Epithelial cell of prostate (primary cell): ENCODE measurements at places on chromosomes 16 and 17.

- no peak for DNase-seq
Measured at GRCh38 chr17:34443619-34444469, 80.8 kb upstream of the CCL1 start.

DNA sequence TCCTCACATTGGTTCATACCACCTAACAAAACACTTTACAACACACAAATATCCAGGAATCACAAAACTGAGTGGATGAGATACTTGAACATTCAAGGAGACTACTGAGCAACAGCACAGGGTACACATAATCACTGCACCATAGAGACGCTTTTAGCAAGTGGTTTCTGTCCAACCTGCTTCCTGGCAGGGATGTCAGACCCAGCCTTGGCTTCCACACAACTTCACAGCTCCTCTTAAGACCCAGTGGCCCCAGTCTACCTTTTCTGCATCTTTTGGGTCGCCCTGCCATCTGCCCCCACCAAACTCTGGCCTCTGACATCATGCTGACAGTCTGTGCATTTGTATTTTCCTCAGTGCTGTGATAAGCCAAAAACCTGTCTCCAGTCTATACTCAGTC, 5.9 kb upstream of the CORO6 start:
- no peak for DNase-seq

DNA sequence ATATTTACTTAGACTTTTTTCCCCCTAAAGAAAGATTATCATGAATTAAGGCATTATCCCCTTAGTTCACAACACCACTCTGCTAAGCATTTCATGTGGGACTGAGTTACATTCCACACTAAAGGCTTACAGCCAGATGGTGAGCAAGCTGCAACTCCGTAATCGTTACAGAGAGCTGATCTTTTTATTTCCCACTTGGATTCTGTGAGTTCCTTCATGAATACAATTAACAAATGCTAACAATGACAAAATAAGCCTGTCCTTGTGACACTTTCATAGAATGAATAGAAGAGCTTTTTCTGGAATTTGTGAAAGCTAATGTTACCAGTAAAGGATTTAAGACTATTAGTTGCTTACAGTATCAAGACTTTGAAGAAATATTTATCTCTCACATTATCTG, 8.7 kb downstream of the OGFOD1 start:
- DNase-seq, result no peak

DNA sequence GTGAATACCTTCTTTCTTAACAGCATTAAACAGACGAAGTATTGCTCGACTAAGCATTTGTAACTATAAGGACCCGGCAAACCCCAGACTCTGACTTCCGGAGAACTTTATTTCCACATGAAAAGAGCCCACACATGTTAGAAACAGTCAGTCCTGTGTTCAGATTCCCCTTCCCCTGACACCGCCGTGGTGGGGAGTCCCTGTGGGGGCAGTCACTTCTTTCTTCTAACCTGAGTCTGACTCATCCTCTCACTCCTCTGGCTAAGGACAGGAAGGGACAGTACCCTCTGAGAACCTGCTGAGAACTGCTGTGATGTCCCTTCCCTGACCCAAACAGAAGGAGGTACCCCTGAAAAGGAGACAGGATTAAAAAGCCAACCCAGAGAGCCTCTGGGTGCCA, 165.1 kb downstream of the XYLT1 start:
- no peak for DNase-seq

GRCh38 chr17:68353111-68353521, 61.8 kb downstream of the ARSG start:
- DNase-seq, result no peak

- no peak for DNase-seq
Measured at GRCh38 chr17:33125552-33125950, 133.9 kb downstream of the SPACA3 start.

- no peak for DNase-seq
Measured at GRCh38 chr16:83206426-83206825, 579.7 kb downstream of the CDH13 start.

- no peak for DNase-seq
Measured at GRCh38 chr16:1538804-1539520, 5.5 kb downstream of the TMEM204 start.

DNA sequence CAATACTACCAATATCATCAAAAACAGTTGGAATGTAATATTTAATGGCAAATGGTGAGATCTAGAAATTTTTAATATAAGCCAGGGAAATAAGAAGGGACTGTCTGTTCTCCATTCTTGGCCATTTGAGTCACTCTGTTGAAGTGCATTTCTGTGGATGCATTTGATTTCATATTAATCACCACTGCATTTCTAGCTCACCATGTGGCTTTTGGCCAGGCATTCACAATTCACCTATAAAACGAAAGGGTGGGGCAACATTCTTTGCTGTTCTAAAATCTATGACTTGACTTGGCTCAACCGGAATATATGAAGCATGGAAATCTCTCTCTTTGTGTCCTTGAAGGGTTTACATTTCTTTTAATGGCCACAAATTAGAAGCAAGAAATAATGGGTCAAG, 483.0 kb downstream of the SLC39A11 start:
- no peak for DNase-seq
